ENCODE measurements at places on chromosomes 11 and 22.

GRCh38 chr22:38921120-38921519 is 36.3 kb upstream of the APOBEC3A start:
- no peak for DNase-seq

- DNase-seq: no peak
These were observed 1.6 kb upstream of the RAB30 start for GRCh38 chr11:83073258-83073657.

- DNase-seq: no peak
These were observed 28.3 kb upstream of the IGSF22 start for GRCh38 chr11:18754308-18754707.

GRCh38 chr11:128349650-128350299 is 237.6 kb downstream of the ETS1 start:
- no peak for DNase-seq

DNA sequence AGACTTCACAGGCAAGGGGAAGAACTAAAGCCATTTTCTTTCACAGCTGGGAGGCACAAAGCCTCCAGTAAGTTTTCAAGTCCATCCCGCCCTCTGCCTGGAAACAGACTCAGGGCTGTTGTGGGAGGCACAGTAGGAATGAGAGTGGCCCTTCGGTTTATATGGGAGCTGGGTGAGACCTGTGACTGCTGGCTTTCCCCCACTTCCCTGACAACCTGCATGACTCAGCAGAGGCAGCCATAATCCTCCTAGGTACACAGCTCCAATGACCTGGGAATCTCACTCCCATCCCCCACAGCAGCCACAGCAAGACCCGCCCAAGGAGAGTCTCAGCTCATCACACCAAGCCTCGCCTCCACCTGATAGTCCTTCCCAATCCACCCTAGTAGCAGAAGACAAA is 12.1 kb upstream of the TMEM45B start:
- DNase-seq: no peak

GRCh38 chr22:18103527-18104269 is 6.9 kb upstream of the TUBA8 start:
- DNase-seq: no peak

DNA sequence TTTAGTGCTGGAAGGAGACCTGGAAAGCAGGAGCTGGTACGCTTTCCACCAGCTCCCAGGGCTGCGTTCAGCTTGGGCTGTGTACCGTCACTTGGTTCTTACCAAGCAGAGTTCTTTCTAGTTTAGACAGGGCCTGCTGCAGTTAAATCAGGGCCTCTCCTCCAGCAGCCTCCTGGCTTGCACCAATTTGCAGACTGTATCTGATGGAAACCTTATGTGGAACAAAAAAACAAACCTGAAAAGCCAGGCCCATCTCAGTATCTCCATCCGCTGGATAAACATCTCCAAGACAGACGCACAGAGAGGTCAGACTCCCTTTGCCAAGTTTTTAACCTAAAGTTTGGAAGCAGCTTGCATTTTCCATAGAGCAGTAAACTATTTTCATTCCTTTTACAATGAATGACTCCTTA is 288.6 kb upstream of the SORL1-AS1 start:
- no peak for DNase-seq

- DNase-seq: no peak
These were observed at the start of gene TRIOBP for GRCh38 chr22:37696657-37697537. TSS of gene TRIOBP (plus strand) at chr22:37697048. CDS start at chr22:37701366, 4,318 bp downstream.

GRCh38 chr11:125085301-125086081 is 22.4 kb downstream of the SLC37A2 start:
- no peak for DNase-seq

- no peak for DNase-seq
These were observed 558.7 kb downstream of the INSC start for GRCh38 chr11:15673408-15673831.

- no peak for DNase-seq
These were observed 20.5 kb upstream of the LARGE1 start for GRCh38 chr22:33940741-33941140.

- no peak for DNase-seq
These were observed 128.9 kb downstream of the CCDC34 start for GRCh38 chr11:27234043-27234668.

DNA sequence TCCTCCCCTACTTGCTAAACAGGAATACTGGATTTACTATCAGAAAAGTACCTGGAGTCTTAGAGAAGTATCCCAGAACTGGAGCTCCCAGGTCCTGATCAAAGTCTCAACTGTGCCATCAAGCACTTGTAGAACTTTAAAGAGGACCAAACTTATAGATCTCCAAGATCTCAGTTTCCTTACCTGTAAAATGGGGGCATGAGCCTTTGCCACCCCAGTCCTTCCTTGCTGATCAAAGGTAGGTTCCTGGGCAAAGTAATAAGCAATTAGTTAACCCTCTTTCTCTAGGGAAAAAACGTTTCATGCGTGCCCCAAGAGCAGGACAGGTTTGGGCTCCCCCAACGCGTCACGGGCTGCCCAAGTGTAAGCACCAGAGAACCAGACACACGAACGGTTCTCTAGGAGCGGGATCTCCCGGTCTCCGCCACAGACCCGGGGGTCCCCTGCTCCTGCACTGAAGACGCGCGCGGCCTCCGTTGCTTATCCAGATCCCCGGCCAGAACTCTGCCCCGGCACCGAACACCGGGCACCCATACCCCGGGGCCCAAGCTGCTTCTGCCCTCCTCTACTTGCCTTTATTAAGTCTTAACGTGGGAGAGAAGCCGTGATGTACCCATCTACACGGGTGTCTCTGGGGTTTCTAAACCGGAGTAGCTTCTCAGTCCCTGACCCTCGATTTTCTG is 505 bp downstream of the ZNF214 start:
- no peak for DNase-seq

DNA sequence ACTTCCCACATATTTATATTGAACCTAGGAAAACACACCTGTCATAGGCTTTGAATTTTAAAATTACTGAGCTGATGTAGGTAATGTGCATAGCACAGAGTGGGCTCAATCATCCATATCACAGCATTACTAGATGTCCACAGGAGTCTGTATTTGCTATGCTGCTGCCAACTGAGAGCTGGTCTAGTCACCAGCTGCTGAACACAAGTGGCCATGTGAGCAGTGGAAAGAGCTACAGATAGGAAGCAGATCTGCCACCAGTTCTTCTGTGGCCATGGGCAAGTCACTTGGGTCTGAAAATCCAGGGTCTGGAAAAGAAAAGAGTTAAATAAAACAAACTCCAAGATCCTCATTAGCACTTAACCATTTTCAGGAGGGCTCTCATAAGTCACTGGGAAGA is 91.8 kb downstream of the APIP start:
- DNase-seq: no peak

DNA sequence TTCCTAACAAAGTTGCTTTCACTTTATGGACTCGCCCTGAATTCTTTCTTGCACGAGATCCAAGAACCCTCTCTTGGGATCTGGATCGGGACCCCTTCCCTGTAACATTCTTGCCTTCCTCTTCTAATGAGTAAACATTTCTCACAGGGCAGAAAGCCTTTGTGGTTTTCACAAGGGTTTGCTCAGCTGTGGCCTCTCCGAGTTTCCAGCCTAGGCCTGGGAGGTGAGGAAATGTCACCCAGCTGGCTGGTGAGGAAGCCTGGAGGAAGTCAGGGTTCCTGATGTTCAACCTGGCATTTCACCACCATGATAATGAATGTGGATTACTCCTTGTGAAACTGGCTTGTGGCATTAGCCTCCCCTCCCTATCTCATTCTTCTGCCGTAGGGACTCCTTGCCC is 224.9 kb downstream of the DSCAML1 start:
- no peak for DNase-seq

- no peak for DNase-seq
These were observed 548 bp downstream of the PVALB start for GRCh38 chr22:36816339-36816635.

DNA sequence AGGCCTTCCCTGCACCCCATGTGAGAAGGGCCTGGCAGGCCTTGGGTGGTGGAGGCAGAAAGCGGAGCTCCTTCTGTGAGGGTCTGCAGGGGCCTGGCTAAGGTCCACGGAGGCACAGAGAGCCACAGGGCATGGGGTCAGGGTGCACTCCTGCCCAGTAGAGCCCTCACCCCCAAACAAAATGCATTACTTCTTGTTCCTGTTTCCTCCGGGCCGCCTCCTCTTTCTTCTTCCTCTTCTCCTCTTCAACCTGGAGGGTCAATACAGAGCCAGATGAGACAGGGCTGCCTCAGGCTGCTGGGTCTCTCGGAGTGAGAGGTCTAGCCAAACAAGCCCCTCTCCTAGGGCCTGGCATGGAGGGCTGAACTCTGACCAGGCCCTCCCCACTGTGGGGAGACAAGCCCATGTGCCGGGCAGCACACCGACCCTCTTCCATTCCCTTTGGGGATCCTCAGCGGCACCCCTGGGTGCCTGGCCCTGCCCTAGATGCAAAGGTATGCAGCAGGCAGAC is 10.3 kb upstream of the NAP1L4 start:
- no peak for DNase-seq

DNA sequence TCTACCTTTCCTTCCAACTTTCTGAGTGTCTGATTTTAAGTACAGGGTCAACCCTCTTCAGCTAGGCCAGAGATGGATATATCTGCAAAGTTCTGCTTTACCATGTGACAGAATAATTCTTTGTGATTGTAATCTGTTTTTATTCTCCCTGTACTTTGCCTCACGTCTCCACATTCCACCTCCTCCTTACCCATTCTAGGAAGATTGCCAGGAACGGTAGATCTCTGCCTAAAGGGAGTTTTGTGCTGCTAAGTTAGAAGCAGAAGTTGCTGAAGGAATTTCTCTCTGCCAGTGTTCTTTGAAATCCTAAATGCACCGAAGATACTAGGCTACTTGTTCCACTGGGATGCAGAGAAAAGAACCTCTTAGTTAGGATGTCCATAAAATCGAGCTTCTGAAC is 20.7 kb upstream of the FAM181B start:
- DNase-seq: no peak

DNA sequence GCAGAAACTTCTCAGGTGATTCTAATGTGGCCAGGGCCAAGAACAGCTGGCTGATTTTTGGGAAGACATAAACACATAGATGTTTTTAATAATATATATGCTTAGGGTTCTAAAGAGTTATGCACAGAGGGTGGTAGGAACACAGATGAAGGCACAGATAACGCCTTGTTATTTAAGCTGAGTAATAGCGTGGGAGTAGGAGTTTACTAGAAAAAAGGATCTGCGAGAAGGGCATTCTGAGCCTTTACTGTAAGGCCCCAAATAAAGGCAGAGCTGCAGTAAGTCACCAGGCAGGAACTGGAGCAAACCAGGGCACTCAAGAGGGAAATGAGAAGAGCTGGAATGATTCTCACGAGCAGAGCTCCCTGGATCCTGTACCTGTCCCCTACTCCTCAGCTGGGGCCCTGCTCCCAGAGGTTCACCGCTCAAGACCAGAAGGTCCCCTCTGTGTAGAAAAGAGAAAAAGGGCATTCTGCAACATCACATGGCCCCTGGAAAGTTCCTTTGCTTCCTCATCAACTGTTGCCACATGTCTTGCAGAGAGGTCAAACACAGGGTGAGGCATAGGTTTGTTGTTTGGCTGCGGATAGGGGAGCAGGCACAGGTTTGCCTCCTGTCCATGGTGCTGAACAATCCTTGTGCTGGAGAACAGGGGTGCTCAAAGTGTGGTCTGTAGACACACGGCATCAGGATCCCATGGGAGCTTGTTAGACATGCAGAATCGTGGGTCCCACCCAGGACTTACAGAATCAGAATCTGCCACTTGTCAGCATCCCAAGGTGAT is 125.7 kb downstream of the TENM4 start:
- no peak for DNase-seq

DNA sequence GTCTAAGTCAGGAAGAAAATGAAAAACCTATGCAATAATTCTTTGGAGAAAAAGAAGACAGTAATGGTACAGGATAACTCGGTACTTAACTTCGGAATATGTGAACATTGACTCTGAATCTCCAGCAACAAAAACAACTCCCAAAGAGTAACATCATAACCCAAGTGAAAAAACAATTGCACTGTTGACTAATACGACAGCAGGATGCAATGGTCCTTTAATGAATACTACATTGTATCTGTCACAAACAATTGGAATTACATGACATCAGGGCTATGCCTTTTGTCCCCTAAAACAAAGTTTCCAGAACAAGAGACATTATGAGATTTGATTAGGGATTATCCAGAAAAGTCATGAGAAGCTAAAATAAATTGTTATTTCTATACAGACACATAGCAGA is 1065.9 kb downstream of the LRRC4C start:
- no peak for DNase-seq

GRCh38 chr11:34798985-34799384 is 117.2 kb downstream of the APIP start:
- DNase-seq: no peak

DNA sequence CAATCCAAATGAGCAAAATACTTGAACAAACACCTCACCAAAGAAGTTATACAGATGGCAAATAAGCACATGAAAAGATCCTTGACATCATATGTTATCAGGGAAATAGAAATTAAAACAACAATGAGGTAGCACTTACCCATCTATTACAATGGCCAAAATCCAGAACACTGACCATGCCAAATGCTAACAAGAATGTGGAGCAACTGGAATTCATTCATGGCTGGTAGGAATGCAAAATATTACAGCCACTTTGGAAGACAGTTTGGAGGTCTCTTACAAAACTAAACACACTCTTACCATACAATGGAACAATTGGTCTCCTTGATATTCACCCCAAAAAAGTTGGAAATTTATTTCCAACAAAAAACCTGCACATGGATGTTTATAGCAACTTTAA is 19.1 kb upstream of the FAM181B start:
- DNase-seq: no peak

GRCh38 chr11:125871391-125872137 is 15.9 kb upstream of the HYLS1 start:
- peak; percentile 25 for DNase-seq

Measured in hematopoietic multipotent progenitor cell treated with erythropoietin and hydrocortisone succinate and interleukin-3 and kit ligand, for 17 days (in vitro differentiated cells).